Foreskin fibroblast (primary cell): ENCODE measurements at places on chromosomes 6 and 20.

GRCh38 chr6:48150701-48151100 lies 39.7 kb upstream of the PTCHD4 start:
- no peak for DNase-seq

- no peak for DNase-seq
Observed at GRCh38 chr6:156109713-156110112, 654.1 kb upstream of the NOX3 start.

- DNase-seq = no peak
Observed at GRCh38 chr6:31378062-31378720, 21.2 kb upstream of the HLA-B start.

DNA sequence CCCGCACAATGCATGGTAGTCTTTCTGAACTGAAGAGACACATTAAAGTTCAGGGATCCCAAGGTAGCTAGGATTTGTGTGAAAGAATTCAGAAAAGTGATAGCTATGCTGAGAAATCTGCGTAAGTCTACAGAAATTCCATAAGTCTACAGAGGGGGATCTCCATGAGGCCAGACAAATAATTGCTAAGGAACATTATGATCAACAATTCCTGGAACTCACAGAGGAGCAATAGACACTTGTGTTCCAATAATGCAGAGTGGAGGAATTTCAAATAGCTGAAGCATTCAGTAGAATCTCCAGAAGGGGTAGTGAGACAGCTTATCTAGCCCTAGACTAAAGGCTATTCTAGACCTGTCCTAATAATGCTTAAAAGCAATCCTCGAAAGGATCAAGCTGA lies 315.7 kb upstream of the ECI2 start:
- no peak for DNase-seq

GRCh38 chr20:32130352-32130751 lies 20.8 kb downstream of the TM9SF4 start:
- no peak for DNase-seq
